Endodermal cell (in vitro differentiated cells): ENCODE measurements at places on chromosomes 12 and 14.

GRCh38 chr14:104494483-104494882, 85.1 kb upstream of the C14orf180 start:
- DNase-seq, result no peak

- no peak for DNase-seq
Observed at GRCh38 chr12:102740141-102740955, 176.7 kb downstream of the PAH start.

GRCh38 chr12:125114365-125115141, 49.3 kb downstream of the AACS start:
- no peak for DNase-seq

DNA sequence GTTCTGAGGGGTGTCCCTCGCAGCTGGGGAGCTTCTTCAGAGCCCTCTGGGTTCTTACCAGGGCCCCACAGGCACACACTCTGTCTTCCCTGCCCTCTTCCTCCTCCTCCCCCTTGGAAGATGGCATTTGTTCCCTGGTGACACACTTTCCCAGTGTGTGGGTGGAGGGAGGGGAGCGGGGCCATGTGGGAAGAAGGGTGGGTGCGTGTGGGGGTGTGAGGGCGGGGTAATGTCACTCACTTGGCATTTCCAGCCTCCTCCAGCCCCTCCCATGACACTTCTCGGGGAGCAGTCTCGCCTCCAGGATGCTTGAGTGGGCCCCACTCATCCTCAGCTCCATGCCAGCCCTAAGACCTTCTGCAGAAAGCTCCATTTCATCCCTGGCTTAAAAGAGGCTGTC, 61.3 kb downstream of the ADCK1 start:
- no peak for DNase-seq

DNA sequence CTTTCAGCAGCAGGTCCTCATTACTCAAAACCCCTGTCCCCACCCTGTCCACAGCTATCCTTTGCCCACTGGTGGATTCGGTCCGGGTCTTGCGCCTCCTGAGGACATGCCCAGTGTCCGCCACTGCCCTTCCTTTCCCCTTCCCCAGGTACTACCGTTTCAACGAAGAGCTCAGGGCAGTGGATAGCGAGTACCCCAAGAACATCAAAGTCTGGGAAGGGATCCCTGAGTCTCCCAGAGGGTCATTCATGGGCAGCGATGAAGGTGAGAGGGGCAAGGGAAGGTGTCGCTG, 8.7 kb downstream of the MMP14 start:
- DNase-seq, result no peak

DNA sequence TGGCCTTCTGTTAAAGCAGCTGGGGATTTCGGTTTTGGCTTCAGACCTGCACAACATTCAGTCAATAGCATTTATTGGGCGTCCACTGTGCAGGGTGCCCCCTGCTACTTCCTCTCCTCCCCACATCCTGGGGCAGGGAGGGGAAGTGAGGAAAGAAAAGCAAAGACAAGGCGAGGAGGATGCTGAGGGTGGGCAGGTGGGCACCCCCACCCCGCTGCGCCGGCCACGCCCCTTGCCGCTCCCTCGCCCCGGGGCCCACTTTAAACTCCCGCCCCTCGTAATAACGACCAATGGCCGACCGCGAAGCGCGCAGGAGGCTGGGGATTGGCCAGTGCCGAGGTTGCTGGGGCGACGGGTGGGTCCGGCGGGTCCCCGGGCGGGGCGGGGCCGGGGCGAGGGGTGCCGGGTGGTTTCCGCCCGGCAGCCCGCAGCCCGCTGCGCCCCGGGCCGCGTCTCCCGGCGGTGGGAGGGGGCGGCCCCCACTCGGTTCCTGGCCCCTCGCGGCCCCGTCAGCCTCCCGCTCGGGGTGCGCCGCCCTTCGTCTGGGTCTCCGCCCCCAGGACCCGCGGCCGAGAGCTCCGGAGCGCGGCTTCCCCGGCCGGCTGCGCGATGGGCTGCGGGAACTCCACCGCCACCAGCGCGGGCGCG, at the start of gene C12orf75:
TSS of gene C12orf75 (plus strand) at position 409 of the 648 bp plus-strand sequence. CDS start at position 610, 201 bp downstream.
- peak; percentile 97 for DNase-seq

DNA sequence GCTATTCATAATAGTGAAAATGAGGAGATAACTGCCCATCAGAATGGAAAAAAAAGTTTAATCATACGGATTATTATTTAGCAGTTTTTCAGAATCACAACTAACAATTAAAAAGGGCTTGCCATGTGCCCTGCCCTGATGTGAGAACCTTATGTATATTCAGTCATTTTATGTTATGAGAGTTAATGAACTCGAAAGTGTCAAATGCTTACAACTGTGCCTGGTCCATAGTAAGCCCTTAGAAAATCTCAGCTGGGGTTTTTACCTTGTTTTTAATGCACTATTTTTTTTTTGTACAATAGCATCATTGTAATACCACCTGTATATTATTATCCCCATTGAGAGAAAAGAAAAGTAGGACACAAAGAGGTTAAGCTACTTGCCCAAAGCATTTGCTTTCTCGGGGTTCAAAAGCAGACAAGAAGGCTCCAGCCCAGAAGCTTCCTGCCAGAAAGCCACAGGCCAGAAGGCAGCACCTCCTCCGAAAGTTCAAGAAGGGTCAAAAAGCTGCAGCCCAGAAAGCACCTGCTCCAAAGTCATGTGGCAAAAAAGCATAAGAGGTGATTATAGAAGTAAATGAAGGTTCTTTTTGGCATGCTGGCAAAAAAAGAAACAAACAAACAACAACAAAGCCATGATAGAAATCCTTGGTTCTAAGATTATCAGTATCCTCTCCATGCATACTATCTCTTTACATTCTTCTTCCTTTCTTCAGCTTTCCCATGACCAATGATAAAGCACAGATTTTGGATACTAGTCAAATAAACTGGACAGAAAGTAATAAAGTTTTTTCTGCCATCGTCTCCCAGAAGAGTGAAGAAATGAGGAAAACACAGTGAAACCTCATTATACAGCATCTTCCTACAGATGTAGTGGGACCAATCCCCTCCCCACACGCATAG, 59.1 kb upstream of the NAP1L1 start:
- DNase-seq, result no peak

- no peak for DNase-seq
Observed at GRCh38 chr12:79435742-79436141, 255.0 kb downstream of the PAWR start.

- DNase-seq, result peak; percentile 80
Observed at GRCh38 chr12:107091989-107092641, 1.2 kb downstream of the CRY1 start.

DNA sequence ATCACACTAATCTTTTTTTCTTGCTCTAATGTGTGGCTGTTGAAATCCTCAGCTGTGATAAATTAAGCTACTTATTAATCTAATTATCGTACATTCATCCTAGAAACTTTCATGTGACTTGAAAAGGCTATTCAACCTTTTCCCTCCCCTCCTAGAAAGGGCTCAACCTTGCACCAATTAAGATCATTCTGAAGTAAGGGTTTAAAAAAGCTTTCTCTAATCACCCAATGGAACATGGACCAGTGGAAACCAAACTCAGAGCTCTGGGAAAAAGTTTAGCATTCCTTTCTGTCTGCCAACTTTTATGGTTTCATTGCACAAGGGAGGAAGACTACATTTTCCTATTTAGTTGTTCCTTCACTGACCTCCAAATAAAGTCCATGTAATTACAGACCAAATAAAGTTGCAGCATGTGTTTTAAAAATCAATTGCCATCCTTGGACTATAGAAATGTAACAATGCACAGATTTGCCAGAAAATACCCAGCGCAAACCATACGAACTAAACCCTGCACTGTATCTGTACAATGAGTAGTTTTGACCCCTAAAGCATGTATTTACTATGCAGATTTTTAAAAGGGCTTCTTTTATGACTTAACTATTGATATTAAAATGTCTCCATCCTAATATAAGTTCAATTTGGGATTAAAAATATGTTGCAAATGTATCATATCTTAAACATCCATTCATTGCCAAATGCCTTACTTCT, 142.6 kb upstream of the OTX2 start:
- no peak for DNase-seq

DNA sequence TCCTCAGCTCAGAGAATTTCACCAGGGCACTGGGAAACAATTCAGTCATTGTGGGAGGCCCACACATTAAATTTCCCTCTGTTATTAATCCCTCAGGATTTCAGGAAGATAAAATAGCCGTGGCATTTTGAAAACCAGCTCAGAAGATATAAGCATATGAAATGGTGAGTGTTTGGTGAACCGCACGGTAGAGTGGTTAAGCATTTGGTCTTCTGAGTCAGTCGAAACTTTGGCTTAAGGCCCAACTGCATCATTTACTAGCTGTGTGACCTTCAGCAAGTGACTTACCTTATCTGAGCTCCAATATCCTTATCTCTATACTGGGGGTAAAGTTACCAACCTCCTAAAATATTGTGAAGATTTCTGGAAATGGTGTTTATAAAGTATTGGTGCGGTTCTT, 5.2 kb upstream of the VRK1 start:
- no peak for DNase-seq

- DNase-seq, result no peak
Observed at GRCh38 chr12:84604551-84604950, 308.0 kb downstream of the SLC6A15 start.

GRCh38 chr12:41936333-41936732, 208.3 kb downstream of the GXYLT1 start:
- DNase-seq, result no peak

DNA sequence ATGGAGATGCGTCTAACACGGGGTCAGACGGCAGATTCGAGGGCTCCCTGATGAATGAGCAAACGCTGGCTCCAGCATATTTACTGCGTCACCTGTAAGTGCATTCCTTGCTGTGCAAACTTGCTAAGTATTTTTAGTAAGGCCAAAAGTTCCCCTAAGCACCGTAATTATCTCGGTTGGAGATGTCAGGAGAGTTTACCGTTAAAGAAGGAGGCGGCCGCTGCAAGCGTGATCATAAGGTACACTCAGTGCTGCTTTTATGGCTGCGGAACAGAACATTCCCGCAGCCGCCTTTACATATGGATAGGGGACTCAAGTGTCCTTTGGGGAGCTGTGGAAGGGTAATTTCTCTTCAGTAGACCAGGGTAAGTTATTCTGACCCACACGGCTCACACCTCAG, 175.6 kb downstream of the GLT1D1 start:
- no peak for DNase-seq

GRCh38 chr12:66662729-66663128, 16.1 kb downstream of the GRIP1 start:
- no peak for DNase-seq

DNA sequence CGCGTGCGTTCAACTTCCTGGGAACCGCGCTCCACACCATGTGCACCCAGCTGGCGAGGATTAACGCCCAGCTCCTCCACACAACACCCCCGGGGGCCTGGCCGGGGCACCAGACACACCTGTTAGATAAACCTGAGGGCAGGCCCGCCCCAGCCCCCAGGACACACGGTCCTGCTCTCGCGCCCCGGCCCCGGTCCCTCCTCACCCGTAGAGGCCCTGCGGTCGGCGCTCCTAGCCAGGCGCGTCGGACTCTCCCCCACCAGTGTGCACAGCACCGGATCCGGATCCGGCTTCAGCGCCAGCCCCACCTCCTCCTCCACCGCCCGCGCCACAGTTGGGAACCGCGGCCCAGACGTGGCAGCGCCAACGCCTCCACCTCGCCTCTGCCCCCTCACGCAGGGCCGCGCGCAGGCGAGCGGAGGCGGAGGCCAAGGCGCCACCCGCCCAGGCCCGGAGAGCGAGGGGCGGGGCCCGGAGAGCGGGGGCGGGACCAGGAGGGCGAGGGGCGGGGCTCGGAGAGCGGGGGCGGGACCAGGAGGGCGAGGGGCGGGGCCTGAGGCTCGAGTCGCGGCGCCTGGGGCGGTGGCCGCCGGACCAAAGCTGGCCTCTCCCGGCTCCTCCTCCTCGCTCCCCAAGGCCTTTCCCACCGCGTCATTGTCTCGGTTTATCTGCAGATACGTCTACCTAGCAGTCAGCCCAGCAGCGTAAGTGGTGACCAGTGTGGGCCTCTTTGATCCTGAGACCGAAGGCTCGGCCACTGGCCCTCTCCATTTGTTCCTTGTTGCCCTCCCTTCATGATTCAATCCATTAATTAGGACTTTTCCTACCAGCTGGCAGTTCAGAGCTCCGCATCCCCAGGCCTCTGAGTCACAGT, at the start of gene GNPNAT1:
TSS of gene GNPNAT1 (minus strand) at position 385 of the 874 bp plus-strand sequence. CDS start 6,957 bp downstream, outside the sequence.
- peak; percentile 97 for DNase-seq

GRCh38 chr14:104821229-104821945, 20.5 kb downstream of the ZBTB42 start:
- DNase-seq, result no peak

DNA sequence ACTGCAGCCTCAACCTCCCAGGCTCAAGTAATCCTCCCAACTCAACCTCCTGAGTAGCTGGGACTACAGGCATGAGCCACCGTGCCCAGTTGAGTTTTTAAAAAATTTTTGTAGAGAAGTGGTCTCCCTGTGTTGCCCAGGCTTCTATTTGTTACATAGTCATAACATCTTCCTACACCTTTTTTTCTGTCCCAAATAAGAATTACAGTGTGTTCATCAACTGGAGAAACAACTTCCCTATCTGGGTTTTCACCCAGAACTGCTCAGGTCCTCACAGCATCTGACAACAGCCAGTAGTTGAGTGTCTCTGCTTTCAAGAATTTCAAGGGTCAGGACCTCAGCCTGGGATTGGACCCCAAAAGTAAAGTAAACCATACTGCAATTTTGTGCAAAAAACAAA, 235.2 kb upstream of the AMIGO2 start:
- DNase-seq, result no peak

- DNase-seq, result peak; percentile 95
Observed at GRCh38 chr12:110244829-110245228, 36.2 kb upstream of the ATP2A2 start.

- DNase-seq, result no peak
Observed at GRCh38 chr14:99812892-99813291, 19.7 kb downstream of the EML1 start.

DNA sequence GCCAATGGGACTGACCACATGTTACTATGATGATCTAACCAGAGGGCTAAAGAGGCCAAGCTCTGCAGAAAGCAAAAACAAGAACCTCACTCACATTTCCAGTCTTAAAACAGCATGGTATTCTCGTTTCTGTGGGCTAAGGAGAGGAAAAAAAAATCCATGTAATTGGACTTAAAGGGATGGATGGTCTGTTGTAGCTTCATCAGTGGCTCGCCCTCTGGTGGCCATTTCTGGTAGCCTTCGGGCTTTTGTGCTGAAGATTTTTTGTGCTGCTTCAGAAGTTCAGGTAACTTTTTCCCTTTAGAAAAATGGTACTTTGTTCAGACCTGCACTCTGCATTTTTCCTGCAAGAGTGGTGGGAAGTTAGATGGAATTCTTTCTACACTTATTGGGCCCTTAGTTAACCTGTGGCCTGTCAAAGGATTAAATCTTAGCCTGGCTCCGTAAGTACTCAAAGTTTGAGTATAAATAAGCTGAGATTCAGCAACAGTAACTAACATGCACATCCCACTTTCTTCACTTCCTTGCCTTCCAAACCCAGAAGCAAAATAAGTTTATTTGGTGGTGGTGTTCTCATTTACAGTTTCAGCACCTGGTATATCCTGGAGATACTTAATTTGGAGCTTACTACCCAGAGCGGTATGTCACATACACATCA, 22.3 kb downstream of the DCAF4 start:
- peak; percentile 89 for DNase-seq

- peak; percentile 38 for DNase-seq
Observed at GRCh38 chr12:108019862-108020261, 109.2 kb upstream of the WSCD2 start.

- DNase-seq, result no peak
Observed at GRCh38 chr12:45166056-45166455, 49.8 kb upstream of the ANO6 start.

GRCh38 chr12:44611538-44611937, 264.6 kb downstream of the NELL2 start:
- DNase-seq, result no peak

- peak; percentile 60 for DNase-seq
Observed at GRCh38 chr14:73623504-73624054, 11.3 kb downstream of the ACOT6 start.
